Activated naive CD4-positive, alpha-beta T cell treated with Interleukin-2 at 50 U/mL for 16 hours (primary cell): ENCODE measurements at places on chromosomes 7 and 10.

DNA sequence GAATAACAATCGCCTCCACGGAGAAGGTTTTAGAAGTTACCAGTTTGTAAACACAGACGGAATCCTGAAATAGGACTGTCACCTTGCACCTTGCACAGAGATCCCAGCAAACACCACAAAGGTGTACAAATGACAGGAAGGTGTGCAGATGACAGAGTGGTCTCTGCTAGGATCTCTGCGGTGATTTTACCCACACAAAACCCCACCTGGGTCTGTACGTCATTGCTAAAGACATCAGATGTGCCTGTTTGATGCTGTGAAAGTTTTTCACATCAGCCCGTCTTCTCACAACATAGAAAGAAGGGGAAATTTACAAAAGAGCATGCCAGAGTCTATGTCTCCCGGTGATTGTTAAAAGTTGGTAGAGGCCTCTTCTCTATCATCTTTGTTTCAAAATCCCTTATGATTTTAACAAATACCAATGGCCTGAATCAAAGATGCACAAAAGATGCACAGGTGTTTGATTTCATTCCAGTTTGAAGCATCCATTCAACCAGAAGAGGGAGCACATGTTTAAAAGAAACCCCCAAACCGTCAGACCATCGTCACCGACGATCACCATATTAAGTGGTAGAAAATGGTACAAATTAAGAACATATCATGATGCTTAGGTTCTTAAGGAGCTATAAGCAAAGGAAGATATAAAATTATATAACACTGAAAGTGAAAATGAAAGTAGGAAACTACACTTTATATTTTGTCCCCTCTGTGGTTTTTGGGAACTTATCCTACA, 576.5 kb downstream of the PTPRN2 start:
- DNase-seq = no peak

- no peak for DNase-seq
These were observed 286.2 kb downstream of the RPS24 start for GRCh38 chr10:78319841-78320240.

DNA sequence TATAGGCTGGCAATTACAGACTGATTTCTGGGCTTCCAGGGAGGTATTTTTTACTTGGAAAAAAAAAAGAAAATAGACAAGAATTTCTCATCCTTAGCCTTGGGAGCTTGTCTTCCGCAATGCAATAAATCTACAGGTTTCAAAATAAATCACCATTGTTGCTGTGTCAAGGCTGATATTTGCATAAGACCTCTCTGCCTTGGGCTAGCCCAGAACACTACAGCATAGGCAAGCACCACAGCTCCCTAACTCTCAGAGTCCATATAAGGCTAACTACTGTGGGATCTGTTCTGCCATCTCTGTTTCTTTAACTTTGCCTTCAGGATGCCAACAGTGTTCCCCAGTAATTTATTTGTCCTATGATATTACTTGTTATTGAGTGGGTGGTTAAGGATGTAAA, 64.4 kb downstream of the ZWINT start:
- DNase-seq = no peak

- DNase-seq = no peak
These were observed 14.5 kb upstream of the DNAAF5 start for GRCh38 chr7:711922-712380.

DNA sequence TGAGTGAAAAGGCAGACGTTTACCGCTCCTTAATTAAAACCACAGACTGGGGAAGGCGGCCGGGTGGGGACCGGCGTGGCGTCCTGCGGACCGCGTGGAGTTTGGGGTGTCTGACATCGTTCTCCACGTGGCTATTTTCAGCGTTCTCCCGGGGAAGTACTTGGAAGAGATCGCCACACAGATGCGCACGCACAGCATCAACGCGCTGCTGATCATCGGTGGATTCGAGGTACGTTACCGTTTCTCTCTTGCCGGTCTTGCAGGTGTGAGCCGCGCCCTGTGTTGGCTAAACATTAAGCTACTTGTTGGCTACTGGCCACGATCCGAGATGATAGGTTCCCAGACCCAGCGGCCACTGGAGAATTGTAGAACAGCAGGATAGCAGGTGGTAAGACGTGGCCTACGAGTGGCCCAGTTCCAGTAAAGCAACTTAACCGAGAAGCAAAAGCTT, 51.3 kb downstream of the PFKP start:
- DNase-seq = no peak

DNA sequence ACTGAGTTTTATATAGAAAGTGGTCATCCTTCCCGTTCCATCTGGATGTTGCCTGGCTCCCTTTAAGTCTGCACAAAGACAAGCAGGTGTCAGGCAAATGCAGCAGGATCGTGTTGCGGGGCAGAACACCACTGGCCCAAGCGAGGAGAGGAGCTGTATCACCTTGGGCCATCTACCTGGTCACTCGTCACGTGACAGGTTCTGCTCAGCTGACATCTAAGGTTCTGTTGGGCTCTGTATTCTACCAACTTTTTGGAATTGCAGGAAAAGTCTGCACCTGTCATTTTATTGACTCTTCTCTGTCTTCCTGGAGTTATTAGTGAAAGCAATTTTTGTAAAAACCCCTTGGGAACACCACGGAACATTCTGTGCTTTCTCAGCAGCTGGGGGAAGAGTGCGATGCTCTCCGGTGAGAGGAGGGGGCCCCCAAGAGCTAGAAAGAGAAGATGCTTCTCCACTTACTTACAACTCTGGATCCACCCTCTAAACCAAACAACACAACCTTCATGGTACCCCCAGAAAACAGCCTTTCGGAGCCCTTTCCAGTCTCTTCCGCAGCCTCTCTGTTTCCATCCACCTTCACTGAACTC, 83.4 kb upstream of the NMT2 start:
- no peak for DNase-seq

DNA sequence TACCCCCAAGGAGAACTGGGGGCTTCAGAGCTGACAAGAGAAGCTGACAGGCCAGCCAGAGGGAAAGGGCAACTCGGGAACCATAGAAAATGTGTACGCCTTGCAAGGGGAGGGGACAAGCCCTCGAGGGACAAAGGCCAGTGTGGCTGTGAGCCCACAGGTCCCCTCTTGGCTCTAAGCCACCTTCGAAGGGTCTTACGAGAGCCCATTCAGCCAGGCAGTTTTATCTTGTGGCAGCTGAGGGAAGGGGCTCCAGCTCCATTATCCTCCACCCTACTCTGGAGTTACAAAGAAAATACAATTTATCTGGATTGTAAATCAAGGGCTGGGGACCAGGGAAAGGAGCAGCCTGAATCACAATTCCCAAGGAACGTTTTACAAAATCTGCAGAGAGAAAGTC, 159.5 kb upstream of the ZMIZ1 start:
- no peak for DNase-seq

DNA sequence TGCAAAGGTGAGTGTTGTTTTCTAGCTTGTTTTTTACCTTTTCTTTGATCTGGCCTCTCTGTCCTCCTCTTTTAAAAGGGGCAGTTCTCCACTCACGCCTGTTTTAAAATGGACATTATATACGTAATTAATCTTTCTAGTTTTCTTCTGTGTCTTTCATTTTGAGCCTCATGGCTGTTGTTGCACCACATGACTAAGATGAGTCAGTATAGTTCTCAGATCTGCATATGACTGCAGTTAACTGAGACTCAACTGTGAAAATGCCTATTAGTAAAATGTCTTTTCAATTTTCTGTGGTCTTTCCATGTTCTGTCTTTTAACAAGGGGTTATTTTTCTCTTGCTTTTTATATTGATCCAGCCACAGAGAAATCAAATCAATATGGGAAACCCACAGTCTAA, 296.1 kb downstream of the CDK14 start:
- DNase-seq = no peak

- DNase-seq = no peak
These were observed 16.6 kb upstream of the LANCL2 start for GRCh38 chr7:55348502-55348901.

GRCh38 chr7:43749383-43749940, 9.0 kb upstream of the BLVRA start:
- no peak for DNase-seq

- no peak for DNase-seq
These were observed 410.4 kb upstream of the AUTS2 start for GRCh38 chr7:69187824-69188333.

DNA sequence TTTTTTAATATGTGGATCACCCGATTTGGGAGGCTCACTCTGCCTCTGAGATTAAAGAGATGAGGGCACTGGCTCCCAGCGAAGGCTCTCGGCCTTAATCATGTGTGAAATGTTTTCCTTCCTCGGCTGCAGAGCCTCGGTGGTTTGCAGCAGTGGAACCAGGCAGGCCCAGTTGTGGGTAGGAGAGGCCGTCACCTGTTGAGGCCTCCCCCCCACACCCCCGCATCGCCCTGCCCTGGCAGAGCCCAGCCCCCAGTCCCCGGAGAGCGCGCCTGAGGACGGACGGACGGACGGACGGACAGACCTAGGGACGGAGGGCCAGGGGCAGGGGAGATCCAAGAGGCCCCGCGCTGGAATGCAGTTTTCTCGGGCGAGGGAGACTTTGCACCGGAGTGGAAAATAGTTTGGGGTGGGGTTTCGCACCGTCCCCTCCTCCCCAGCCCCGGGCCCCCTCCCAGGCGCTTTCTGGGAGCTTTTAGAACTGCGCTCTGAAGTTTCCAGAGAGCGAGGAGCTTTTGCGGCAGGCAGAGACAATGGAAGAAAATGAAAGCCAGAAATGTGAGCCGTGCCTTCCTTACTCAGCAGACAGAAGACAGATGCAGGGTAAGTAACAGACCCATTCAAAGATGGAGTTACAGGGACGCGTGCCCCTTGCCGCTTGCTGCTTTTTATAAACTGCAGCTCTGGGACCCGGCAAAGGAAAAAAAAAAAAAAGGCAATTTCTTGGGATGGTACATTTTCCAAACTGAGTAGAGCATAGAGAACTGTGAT, at the start of gene KIAA1217:
KIAA1217 (plus strand) TSS at position 478 of the 771 bp plus-strand sequence; CDS start at position 534, 56 bp downstream.
- DNase-seq = no peak

GRCh38 chr7:101466871-101467270, 104.2 kb downstream of the COL26A1 start:
- DNase-seq = no peak

DNA sequence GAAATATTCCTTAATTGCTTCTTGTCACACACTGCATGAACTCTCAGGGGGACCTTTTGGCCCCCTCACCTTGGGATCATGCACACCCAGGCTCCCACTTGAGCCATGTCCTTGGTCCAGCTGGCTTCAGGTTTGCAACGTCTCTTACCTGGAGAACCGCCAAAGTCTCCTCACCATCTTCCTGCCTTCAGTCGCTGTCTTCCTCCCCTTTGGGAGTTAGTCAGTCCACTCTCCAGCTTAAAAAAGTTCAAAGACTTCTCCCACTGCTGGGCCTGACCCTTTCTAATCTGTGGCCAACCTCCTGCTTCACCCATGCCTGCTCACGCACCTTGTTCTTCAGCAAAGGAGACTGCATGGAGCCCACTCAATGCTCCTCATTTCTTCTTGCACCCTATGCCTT, 82.6 kb upstream of the LRRC4 start:
- no peak for DNase-seq

DNA sequence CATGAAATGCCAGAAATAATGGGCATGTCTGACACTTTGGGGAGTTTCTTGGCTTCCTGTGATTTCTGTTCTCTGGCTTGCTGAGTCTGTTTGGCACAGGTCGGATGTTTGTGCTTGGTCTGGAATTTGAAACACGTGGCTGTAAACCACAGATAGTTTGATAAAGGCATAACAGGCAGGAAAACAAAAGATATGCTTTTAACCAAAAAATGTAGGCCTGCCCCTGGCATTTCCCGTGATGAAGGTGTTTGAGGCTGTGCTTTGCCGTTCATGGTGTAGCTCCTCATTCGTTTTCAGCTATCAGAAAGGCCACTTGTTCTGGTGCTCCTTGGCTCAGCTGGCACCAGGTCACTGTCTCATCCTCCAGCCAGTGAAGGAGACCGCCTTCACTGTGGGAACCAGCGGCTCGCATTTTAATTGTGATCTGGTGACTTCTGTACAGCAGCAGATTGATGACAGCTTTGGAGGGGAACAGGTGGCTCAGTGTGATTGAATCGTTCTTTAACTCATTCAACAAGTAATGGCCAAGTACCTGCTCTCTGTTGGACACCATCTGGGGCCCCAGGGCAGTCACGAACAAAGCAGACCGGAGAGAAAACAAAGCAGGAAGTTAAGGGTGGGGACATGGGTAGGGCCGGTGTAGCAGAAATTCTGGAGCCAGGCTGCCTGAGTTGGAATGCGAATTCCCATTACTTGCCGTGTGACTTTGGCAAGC, 111.5 kb downstream of the CCNY start:
- DNase-seq = peak; percentile 5

DNA sequence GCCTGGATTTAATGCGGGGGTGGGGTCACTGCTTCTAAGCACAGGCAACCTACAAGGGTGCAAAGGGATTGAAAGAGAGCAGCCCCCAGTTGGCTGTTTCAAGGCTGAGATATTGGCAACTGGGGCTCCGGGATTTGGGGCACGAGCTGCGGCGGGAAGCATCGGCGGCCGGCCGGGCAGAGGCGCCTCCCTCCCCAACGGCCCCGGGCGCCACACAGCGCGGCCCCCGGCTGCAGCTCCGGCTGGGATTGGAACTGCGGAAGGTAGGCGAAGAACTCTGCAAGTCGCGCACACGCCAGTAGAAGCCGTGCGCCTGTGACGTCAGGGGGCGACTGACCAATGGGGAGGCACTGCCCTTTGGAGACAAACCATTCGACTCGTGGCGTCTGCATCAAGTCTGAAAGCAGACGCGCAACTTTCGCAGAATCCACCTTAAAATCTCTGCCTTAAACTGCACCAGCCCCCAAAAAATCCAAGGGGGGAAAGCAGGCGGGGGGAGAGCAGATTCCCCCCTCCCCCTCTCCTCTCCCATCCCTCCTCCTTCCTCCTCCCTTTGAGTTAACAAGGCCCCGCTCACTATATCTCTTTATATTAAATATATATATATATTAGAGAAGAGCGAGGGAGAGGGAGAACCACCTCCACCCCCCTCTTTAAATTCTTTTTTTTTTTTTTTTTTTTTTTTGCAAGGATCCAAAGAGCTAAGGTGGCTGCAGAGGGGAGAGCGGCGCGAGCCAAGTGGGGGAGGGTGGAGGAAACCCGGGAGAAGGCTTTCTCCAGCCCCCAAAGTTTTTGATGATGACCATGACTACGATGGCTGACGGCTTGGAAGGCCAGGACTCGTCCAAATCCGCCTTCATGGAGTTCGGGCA, at the start of gene DLX6:
DLX6 (plus strand) TSS at position 371 of the 872 bp plus-strand sequence; CDS start at position 796, 425 bp downstream.
- peak; percentile 30 for DNase-seq

- no peak for DNase-seq
These were observed 26.7 kb upstream of the OTUD1 start for GRCh38 chr10:23412223-23412622.

- DNase-seq = no peak
These were observed 138.3 kb downstream of the DOCK4 start for GRCh38 chr7:112067632-112068540.

DNA sequence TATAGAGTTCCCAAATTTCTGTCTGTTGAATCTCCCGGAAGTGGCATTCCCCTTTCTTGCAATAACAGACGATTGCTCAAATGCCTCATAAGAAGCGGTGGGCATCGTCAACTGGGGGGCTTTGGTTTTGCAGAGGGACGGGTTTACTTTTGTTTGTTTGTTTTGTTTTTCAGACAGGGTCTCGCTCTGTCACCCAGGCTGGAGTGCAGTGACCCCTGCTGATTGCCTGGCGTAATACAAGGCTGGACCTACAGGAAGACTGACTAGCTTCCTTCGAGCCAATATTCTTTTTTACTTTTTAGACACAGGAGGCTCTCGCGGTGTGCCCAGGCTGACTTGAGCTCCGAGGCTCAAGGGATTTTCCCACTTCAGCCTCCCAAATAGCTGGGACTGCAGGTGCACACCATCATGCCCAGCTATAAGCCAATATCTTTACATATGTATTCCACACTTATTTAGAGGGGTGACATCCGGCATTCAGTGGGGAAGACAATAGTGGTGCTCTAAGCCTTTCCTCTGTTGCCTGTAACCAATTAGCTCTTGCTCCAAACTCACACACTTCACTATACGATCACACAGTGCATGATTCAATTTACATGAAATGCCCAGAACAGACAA, 58.1 kb downstream of the FHIP2A start:
- DNase-seq = peak; percentile 48

- DNase-seq = no peak
These were observed 228.2 kb downstream of the CHRM2 start for GRCh38 chr7:137096607-137097006.
